Activated CD4-positive, alpha-beta T cell treated with anti-CD3 and anti-CD28 coated beads, Interleukin-2, amount 50 U/mL, for 24 hours (primary cell): ENCODE measurements at places on chromosomes 13 and 19.

DNA sequence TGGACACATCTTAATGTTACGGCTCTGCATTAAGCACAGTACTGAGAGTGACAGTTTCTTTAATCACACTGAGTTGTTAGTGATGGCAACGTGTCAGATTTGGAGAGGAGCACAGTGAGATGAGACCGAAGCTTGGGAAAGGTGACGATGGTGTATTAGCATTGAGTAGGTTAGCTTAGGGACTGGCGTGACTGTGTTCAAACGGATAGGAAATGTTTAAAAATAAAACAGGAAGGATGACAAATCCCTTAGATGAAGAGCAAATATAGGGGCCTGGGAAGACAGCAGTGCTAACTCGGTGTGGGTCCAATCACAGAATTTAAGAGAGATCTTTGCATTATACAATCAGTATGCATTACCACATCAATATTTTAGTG, 384.3 kb downstream of the HS6ST3 start:
- DNase-seq, result no peak

GRCh38 chr19:15354566-15355296, 22.4 kb upstream of the BRD4 start:
- DNase-seq, result no peak

DNA sequence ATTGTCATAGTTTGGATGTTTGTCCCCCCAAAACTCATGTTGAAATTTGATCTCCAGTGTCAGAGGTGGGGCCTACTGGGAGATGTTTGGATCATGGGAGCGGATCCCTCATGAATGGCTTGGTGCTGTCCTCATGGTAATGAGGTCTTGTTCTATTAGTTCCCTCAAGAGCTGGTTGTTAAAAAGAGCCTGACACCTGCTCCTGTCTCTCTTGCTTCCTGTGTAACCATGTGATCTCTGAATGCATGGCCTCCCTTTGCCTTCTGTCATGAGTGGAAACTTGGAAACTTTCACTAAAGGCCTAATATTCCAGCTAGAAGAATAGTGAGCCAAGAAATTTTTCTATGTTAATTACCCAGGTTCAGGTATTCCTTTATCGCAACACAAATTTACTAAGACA, 311.4 kb upstream of the ATXN8OS start:
- DNase-seq, result no peak

- DNase-seq, result no peak
Observed at GRCh38 chr19:46764817-46765291, 18.6 kb upstream of the STRN4 start.

GRCh38 chr19:16419669-16420335, 52.0 kb downstream of the EPS15L1 start:
- DNase-seq, result no peak

DNA sequence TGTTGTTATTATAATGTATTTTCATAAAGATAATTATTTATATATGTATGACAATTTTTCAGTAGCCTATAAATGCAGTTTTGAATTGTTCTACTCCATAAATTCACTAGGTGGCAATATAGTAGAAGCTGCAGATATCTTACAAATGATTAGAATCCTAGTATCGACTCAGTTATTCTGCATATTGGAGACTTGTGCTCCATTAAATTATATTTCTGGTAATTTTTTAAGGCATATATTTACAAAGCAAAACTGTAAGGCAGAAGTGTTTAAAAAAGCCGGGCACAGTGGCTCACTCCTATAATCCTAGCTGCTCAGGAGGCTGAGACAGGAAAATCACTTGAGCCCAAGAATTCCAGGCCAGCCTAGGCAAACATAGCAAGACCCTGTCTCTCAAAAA, 58.7 kb downstream of the DPY19L3 start:
- no peak for DNase-seq

- DNase-seq, result no peak
Observed at GRCh38 chr13:23722726-23723453, 152.7 kb downstream of the TNFRSF19 start.

GRCh38 chr19:3881272-3882040, 971 bp downstream of the ATCAY start:
- DNase-seq, result no peak

DNA sequence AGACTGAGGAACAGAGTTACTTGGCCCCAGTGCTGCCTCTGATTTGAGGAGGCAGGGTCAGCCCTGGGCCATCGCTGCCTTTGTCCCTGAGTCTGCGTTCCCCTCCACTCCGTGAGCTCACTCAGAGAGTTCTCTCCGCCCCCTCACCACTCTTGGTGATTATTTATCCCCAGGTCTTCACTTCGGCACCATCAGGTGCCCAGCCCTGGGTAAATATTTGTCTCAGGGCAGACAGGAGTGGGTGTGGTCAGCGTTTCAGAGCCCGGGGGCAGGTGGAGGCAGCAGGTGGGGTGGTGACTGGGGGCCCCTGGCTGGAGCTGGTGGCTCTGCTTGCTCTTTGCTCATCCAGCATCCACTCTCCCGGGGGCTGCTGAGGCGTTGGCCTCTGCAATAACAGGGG, 20.6 kb downstream of the PPP1R37 start:
- DNase-seq, result no peak

DNA sequence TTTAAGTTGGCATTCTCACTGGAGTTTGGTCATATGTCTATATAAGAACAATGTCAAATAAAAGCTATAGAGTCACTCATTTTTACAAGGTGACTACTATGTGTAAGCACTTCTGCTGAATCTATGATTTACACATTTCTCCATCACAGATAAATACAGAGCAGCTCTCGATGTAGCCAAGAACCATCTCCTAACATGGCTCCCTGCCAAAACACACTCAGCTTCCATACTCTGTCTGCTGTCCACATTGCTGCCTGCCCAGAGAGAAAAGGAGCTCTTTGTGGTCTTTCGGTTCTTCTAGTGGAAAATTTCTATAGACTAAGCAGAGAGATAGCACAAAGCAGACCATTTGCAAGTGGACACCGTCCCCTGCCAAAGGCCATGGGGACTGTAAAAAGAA, 190.9 kb upstream of the KLF12 start:
- DNase-seq, result no peak

DNA sequence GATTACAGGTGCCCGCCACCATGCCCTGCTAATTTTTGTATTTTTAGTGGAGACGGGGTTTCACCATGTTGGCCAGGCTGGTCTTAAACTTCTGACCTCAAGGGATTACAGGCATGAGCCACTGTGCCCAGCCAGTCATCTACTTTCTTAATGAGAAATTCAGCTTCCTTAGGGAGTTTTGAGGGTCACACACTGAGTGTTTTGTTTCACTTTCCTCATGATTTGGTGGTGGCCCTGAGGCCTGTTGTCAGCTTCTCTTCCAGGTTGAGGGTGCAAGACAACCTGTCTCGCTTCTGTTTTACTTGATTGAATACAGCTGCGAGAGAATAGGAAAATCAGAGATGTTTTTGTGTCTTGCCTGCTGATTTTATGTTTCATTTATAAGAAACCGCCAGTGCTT, 9.9 kb downstream of the FRY start:
- no peak for DNase-seq

GRCh38 chr19:41253660-41254059, 10.5 kb upstream of the HNRNPUL1 start:
- DNase-seq, result no peak

GRCh38 chr13:43478211-43478610, 308.6 kb downstream of the ENOX1 start:
- DNase-seq, result no peak

DNA sequence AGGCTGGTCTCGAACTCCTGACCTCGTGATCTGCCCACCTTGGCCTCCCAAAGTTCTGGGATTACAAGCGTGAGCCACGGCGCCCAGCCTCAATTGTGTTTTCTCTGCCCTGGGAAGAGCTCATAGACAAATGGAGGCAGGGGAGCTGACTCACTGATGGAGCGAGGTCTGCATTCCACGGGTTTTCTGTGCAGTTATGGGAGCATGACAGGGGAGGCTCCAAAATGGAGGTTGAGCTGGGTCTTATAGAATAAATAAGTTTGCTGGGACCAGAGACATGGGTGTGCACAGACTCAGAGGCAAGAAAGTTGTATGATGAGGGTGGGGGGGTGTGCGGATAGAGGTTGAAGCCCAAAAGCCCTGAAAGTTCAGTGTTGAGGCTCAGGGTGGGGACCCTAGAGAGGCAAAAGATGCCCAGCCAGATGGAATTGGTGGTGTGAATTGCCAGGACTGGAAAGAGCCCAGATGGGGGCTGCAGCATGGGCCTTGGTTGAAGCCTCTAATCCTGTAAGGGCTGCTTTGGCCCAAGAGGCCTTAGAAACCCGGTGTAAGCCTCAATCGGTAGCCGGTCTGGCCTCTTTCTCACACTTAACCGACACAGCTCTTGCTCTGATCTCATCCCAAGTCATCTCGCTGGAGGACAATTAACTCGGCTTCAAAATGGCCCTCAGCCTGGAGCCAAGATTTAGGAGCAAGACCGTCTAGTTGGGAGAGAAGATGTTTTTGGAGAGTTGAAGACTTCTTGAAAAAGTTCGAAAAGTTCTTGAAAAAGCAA, 1.9 kb downstream of the TPM4 start:
- no peak for DNase-seq

GRCh38 chr13:45310341-45311131, 30.4 kb downstream of the TPT1 start:
- DNase-seq, result no peak

DNA sequence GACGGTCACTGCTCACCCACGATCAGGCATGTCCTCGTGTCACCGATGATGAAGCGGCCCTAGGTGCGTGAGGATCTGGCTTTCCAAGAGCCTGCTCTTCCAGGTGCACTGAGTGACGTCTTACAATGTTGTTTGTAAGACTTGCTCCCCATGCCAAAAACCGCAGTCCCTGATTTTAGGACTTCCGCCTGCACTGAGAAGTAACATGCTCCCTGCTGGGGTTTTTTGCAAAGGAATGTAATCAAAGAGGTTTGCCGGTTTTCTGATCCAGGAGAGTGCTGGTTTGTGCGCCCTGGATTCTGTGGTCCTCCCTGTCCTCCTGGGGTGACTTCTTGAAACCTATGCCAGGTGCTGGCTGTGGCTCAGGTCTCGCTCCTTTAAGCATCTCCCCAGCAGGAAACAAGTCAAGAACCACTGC, 38.8 kb downstream of the MYO9B start:
- no peak for DNase-seq
